ENCODE measurements at places on chromosomes 12 and 14. TPM values are rescaled to one million over a fixed set of nuclear protein-coding genes. Genes with fewer than 3 reads are reported as not detected.

DNA sequence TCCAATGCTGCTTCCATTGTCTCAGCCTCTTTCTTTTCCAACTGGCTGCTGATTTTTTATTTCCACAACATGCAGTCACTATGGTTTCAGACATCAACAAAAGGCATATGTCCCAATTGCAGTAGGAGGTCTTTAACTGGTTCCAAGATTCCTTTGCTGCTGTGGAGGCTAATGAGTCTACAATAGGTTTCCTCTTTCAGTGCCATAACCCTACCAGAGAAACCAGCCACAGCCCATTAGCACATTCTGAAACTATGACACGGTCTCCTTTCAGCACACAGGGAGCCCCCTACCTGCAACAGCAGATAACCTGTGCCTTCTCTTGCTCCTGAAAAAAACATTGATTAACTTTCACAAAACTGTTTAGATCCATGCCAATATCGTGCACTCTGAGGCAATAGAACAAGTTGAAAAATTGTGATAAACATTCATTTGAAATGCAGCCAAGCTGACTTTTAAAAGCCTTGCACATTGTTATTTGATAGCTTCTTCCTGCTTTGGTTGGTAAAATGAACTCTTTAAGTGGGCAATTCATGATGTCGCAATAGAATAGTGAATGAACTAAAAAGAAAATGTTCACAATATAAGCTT lies 32.4 kb downstream of the PLEKHG7 start:
- peak; percentile 94 for DNase-seq

- no peak for DNase-seq
Observed at GRCh38 chr12:32475724-32476123, 76.4 kb downstream of the FGD4 start.

DNA sequence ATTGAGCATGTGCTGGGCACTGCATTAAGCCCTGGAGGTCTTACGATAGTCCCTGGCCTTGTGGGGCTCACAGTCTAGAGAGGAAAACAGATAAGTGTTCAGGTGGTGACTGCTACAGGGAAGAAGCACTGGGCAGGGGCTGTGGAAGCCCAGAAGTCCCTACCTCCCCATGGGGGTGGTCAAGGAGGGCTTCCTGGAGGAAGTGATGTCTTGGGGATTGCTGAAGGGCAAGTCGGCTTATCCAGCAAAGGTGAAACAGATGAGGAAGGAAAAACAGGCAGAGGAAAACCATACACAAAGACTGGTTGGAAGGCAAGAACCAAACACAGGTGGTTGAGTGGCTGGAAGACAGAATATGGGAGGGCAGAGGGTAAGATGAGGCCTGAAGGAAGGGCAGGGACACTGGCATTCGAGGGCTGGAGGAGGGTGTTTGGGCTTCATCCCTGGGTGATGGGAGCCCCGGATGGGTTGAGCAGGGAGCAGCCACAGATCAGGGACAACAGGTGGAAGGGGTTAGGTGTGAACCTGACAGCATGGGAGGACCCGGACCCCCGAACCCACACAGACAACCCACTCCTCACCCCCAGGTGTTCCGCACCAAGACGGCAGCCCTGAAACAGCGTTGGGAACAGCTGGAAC lies 2.8 kb downstream of the CFAP73 start:
- DNase-seq: no peak

GRCh38 chr14:73754911-73755360 lies 40.8 kb upstream of the PNMA1 start:
- DNase-seq: peak; percentile 88

- DNase-seq: peak; percentile 99
Observed at GRCh38 chr12:20212658-20213555, 155.4 kb upstream of the PDE3A start.

- no peak for DNase-seq
Observed at GRCh38 chr12:110080410-110080809, 32.1 kb upstream of the C12orf76 start.

DNA sequence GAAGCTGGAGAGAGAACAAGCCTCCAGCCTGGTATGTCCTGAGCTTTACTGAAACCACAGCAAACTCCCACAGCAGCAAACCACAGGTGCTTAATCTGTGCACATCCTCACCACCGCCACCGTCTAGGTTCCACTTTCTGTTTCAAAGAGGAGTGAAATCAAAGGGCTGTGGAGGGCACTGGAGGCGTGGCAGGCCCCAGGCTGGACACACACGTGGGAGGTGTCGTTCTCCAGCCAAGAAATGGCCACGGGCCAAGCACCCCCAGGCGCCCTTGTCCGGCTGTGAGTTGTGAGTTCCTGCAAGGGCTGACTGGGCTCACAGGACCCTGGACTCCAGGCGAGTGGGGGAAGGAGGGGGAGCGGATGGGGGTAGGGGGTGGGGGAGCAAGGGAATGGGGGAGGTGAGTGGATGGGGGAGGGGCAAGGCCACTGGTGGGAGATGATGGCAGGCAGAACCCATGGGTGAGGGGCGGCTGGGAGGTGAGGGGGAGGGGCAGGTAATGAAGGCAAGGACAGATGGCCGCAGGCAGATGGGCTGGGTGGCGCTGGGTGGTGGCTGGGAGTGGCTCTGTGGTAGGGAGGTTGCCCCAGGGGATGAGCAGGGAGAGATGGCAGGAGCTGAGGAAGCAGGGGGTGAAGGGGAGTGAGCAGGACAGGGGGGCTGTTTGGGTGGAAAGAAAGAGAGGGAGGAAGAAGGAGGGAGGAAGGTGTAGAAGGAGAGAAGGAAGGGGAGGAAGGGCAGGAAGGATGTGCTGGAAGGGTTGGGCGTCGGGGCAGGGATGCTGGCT lies 86.7 kb downstream of the NCOR2 start:
- DNase-seq: peak; percentile 72

DNA sequence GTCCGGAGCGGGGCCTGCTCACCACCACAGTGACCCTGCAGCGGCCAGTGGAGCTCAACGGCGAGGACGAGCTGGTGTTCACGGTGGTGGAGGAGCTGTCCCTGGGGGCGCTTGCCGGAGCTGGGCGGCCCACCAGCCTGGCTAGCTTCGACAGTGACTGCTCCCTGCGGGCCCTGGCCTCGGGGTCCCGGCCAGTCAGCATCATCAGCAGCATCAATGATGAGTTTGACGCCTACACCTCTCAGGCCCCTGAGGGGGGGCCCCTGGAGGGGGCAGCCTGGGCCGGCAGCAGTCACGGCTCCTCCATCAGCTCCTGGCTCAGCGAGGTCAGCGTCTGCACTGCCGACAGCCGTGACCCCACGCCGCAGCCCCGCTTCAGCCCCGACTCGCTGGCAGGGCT lies 37.4 kb downstream of the KIF26A start:
- no peak for DNase-seq

- no peak for DNase-seq
Observed at GRCh38 chr12:11347810-11348209, 37.6 kb upstream of the PRB4 start.

DNA sequence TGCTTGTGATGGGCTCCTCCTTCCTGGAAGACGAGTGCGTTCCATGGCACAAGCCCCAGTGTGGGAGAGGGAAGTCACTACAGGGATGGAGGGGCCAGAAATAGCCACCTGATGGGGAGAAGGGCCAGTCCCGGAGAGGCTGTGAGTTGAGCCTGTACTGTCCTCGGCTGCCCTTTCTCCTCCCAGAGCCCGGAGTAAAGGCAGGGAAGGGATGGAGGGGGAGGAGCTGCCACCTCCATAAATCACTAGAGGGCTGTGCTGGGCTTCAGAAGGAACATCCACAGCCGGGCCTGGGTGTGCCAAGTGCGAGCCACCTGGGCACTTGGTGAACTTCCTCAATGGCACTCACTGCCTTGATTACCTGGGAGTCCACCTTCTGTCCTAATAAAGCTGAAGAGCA lies 110.1 kb downstream of the RBM19 start:
- DNase-seq: no peak

GRCh38 chr14:69408331-69408960 lies 10.0 kb downstream of the SLC39A9 start:
- DNase-seq: no peak

DNA sequence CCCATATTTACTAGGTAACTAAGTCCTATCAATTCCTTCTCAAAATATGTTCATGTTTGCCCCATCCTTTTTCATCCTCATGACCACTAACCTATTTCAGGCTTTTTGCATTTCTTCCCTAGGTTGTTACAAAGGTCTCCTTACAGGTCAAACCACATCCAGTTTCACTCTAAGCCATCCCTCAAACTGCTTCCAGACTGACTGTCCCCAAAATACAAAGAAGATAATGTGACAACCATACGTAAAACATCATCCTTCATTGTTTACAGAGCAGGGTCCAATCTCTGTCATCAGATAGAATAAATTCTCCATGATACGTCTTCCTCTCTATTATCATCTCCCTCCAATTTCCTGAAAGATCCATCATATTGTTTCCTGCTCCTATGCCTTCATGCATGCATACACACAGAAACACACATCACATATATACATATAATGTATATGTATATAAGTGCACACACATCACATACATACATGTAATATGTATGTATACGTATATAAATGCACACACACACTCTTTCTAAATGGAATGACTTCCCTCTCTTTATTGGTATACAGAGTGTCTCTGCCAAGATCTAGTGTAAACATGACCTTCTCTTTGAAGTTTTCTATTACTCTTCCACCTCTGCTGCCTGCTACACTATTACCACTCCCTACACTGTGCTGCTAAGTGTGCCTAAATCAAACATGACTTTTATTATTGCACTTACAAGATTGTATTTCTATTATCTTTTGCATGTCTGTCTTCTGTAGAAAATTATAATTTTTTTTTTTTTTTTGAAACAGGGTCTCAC lies 30.7 kb upstream of the EPS8 start:
- DNase-seq: no peak

- no peak for DNase-seq
Observed at GRCh38 chr14:39419272-39419671, 13.0 kb downstream of the FBXO33 start.

GRCh38 chr12:85733221-85733840 lies 102.9 kb downstream of the RASSF9 start:
- peak; percentile 47 for DNase-seq

- peak; percentile 11 for DNase-seq
Observed at GRCh38 chr12:12717586-12718380, 615 bp downstream of the CDKN1B start.

GRCh38 chr14:39097159-39097558 lies 5.9 kb downstream of the SEC23A start:
- DNase-seq: no peak

GRCh38 chr12:1104088-1104800 lies 113.2 kb downstream of the ERC1 start:
- DNase-seq: no peak

DNA sequence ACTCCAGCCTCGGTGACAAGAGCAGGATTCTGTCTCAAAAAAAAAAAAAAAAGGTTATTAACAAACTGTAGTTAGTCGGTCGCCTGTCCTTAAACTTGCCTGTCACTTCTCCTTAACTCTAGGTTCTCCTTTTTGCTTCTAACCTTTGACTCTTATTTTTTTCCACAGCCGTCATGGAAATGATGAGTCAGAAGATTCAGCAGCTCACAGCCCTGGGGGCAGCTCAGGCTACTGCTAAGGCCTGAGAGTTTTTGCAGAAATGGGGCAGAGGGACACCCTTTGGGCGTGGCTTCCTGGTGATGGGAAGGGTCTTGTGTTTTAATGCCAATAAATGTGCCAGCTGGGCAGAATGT lies 418 bp upstream of the MYG1 start:
- peak; percentile 76 for DNase-seq

DNA sequence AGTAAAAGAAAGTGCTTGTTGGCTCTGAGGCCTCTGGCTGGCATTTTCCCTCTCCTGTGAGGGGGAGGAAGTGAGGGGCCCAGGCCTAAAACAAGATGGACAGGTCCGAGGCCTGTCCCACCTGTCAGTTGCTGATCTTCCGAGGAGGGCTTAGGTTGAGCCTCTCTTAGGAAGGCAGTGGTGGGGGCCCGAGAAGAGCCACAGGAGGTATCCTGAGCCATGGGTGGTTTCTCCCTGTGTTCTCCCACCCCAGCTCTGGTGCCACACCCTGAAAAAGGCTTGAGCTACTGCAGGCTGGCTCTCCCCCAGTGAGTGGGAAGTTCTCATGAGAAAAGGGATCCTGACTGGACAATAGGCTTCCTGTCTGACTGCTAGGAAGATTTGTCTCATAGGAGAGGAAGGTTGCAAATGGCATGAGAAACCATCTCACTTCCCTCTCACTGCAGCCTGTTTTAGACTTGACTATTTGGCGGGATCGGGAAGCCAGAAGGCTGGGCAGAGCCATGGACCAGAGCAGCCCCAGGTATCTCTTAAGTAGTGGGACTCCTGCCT lies 72.1 kb upstream of the SRSF5 start:
- peak; percentile 60 for DNase-seq

GRCh38 chr12:116687888-116688287 lies 50.0 kb downstream of the SPRING1 start:
- peak; percentile 5 for DNase-seq

DNA sequence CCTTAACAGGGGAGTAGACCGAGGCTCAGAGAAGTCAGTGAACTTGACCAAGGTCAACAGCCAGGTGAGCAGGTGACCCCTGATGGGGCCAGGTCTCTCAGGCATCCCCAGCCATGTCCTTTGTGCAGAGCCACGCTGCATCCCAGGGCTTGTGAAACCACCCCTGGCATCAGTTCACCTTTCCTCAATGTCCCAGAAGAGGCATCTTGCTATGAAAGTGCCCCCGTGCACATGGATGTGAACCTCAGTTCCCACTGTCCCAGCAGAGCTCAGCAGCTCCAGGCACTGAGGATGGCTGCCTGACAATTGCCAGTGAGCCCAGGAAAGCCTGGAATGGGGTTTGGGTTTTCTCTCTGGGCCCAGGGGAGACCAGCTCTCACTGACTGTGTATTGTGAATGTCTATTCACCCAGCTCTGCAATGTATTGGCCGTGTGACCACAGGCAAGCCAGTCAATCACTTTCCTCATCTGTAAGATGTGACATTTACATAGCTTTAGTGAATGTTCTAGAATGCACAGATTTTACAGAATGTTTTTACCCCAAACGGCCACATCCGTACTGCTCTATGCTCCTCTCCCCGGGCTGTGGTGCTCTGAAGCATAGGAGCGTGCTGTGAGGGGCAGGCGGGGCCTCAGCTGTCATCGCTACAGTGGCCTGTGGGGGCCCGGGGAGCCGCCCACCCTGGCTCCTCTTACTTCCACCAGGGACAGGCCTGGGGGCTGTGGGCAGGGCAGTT lies 4.9 kb downstream of the CACNA2D4 start:
- DNase-seq: no peak

The GPR162 gene
- 11.8 TPM for total RNA-seq

The SLC6A12 gene
- total RNA-seq: under 0.01 TPM

The C14orf39 gene
- total RNA-seq: not detected

The IL26 gene
- total RNA-seq: not detected

The MYO1H gene
- total RNA-seq: not detected

Measured in fibroblast of lung (primary cell).